ENCODE measurements at places on chromosomes 4 and X. TPM values are rescaled to one million over a fixed set of nuclear protein-coding genes. Genes with fewer than 3 reads are reported as not detected.
A peak's percentile ranks its signal among the peaks of the same experiment; 100 is the strongest.

GRCh38 chr4:186037692-186038658 is 31.0 kb upstream of the TLR3 start:
- DNase-seq, result peak; percentile 63

- no peak for DNase-seq
These were observed 666.8 kb upstream of the NDST4 start for GRCh38 chr4:115780268-115780667.

The WDR17 gene
- total RNA-seq, result 5.5 TPM

DNA sequence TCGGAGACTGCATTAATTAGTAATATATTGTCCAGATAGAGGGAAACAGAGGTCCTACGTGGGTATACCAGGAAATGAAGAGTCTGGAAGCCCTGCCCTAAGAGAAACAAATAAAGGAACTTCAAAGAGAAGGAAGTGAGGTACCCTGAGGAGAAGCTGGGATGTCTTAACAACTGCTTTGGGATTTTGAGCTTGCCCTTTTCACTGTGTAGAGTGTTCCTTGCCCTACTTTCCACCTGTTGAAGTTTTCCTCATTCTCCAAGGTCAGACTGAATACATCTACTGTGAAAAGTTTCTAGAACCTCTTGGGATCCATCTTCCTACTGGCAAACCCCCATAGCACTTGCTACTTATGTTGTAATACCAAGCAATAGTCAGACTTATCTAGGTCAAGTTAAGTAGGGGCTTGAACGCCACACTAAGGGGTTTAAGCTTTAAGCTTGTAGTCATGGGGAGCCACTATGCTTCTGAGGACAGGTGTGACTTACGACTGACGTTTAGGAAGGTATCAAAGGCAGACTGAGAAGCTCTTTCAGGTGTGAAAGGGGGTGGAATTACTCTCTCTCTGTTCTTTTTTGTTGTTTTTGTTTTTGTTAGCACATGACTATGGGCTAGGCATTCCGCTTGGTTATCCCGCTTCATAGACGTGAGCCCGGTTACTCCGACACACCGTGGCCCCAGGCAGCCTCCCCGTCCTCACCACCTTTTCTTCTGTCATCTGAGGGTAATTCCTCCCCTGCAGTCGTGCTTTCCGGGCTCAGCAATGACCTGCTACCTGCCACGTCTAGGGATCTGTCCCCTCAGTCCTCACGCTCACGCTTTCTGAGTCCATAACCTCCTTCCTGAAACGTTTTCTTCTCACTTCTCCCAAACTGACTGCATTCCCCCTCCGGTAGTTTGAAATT is 959 bp upstream of the REST start:
- no peak for DNase-seq

The TRIM60 gene
- not detected for total RNA-seq

DNA sequence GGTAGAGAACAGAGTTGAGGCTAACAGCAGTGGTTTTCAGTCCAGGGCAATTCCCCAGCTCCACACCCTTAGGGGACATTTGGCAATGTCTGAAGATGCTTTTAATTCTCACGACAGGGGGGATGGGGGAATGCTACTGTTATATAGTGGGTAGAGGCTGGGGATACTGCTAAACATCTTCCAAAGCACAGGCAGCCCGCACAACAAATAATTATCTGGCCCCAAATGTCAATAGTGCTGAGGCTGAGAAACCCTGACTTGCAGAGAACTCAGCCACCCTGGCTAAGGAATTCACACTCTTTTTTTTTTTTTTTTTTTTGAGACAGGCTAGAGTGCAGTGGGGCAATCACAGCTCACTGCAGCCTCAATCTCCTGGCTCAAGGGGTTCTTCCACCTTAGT is 60.6 kb downstream of the POLR2B start:
- no peak for DNase-seq

The HSD17B13 gene
- 0.31 TPM for total RNA-seq

DNA sequence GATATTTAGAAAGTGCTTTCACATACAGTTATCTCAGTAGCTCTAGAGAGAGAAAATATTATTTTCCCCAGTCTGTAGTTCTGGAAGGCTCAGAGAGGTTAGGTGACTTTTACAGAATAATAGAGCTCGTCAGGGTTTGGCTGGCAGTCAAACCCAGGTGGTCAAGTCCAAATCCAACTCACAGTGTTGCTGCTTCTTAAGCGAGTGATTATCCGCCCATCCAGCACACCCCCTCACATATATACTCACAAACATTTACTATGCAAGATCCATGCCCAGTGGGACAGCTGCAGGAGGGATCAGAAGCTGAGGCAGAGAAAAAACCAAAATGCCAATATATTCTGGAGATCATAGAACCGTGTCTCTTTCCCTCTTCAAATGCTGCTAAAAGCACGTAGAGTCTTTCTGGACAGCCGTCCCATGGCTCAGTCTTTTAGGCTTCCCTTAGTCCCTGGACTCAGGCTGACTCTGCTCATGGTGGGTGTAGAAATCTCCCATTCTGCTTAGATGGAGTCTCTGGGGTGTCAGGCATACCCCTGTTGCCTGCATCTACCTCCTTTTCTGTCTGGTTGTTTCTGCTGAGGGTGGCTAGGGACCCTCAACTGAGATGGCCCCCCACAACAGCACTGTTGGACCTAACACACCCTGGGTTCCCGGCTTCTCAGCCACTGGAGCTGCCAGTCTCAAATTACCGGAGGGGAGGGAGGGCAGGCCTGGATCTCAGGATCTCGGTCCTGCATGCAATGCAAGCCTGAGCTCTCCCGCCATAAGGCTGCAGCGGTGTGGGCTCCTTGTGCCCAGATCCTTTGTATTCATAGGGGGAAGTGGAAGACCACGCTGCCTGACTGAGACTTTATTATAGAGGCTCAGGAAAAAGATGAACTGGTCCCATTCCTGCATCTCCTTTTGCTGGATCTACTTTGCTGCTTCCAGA is at the start of gene CHRNA9:
Gene CHRNA9 (plus strand): TSS at position 743 of the 934 bp plus-strand sequence. CDS start 135 bp downstream, at position 878.
- no peak for DNase-seq

The DCAF8L2 gene
- total RNA-seq, result not detected

- no peak for DNase-seq
These were observed 123.7 kb downstream of the SPRY1 start for GRCh38 chr4:123520325-123520724.

The ATP7A gene
- total RNA-seq, result 27.1 TPM

DNA sequence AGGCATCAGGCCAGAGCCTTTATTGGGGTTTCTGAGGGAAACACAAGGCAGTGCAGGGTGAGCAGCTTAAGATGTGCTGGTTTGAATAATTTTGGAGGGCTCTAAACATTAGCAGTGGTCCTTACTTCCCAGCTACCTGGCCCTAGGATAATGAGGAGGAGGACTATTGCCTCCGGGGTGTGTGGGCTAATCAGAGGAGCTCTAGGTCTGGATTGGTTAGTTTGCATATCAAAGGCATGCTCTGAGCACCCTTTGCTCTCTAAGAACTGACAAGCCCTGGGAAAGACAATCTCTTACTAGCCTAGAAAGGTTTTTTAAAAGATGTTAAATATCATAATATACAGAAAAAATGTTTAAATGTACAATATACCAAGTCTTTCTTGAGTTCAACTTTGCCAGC is 58.4 kb downstream of the RXFP1 start:
- no peak for DNase-seq

GRCh38 chr4:122313006-122313646 is 65.7 kb upstream of the ADAD1 start:
- no peak for DNase-seq

- DNase-seq, result no peak
These were observed 91.5 kb upstream of the ZNF827 start for GRCh38 chr4:146029939-146030710.

The C4orf50 gene
- total RNA-seq, result 0.05 TPM

DNA sequence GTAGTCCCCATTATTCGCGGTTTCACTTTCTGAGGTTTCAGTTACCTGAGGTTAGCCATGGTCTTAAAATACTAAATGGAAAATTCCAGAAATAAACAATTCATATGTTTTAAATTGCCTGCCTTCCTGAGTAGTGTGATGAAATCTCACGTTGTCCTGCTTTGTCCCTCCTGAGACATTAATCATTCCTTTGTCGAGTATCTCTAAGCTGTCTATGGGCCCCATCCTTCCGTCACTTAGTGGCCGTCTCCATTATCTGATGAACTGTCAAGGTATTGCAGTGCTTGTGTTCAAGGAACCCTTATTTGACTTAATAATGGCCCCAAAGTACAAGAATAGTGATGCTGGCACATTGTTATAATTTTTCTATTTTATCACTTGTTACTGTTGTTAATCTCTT is 94.8 kb downstream of the ADGRL3 start:
- DNase-seq, result no peak

DNA sequence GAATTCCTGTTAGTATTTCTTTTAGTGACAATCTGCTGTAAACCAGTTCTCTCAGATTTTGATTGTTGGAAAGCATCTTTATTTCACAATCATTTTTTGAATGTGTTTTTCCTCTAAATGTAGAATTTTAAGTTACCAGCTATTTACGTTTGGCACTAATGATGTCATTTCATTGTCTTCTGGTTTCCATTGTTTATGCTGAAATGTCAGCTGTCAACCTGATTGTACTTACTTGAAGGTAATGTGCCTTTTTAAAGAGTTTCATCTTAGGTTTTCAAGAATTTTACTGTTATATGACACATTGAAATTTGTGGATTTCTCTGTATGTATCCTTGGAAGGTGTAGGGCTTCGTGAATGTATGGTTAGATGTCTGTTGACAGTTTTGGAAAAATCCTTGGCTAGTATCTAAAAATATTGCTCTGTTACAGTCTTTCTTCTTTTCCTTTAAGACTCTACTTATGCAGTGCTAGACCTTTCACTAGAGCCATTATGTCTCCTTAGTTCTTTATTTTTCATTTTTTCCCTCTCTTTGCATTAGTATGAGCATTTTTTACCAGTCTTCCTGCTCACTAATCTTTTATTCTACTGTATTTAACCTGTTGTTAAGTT is 30.4 kb downstream of the SMAD1 start:
- no peak for DNase-seq

The CITED1 gene
- total RNA-seq, result not detected

DNA sequence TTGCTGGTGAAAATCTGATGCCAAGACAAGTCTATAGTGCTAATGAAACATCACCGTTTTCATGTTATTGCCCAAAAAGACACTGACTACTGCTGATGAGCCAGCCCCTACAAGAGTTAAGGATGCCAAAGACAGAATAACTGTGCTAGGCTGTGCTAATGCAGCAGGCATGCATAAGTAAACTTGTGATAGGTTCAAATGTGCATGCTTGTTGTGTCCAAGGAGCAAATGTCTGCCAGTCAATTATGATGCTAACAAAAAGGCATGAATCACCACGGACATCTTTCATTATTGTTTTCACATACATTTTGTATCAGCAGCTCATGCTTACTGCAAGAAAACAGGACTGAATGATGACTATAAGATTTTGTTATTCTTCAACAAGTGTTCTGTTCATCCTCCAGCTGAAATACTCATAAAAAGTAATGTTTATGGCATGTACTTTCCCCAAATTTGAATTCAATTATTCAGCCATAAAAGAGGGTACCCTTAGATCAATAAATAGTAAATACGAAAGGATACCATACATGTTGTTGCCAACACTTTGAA is 306.9 kb upstream of the ARSJ start:
- DNase-seq, result no peak

- DNase-seq, result no peak
These were observed 794.2 kb upstream of the LCORL start for GRCh38 chr4:18815779-18816173.

DNA sequence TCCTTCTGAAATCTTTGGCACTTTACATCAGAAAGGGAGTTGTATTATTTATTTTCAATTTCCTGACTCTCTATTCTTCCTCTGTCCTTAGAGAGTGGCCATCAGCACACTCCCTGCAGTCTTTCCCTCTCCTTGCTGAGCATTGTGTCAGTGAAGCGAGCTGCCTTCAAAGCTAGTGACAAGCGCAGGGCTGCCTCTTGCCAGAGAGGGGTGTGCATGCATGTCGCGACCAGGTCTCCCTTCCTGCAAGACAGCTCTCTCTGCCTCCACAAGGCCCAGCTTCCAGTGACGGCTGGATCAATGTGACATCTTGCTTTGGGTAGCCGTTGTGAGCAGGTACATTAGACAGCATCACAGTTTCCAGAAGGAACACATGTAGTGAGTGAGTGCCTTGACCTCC is 810.9 kb upstream of the TENM3 start:
- no peak for DNase-seq

The MAGEA8 gene
- not detected for total RNA-seq

The HAND2 gene
- 0.21 TPM for total RNA-seq

GRCh38 chrX:78213331-78213730 is 73.9 kb upstream of the TAF9B start:
- DNase-seq, result no peak

GRCh38 chr4:38670939-38671591 is 7.1 kb downstream of the KLF3 start:
- DNase-seq, result no peak

DNA sequence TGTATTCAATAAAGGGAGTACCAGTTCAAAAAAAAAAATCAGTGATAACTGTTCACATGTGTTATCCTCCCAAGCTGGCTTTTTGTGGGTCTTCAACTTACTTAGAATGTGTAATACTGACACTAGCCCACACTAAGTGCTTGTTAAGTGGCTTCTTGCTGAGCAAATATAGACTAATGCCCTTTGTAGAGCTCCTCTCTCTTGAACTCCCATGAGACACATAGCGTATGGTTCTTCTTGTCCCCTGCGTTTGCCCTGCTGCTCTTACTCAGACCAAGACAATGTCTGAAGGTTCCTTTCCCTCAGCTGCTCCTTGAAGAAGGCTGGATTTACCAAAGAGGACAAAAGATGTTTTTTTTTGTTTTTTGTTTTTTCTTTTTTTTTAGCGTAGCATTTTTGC is 110.9 kb downstream of the FRAS1 start:
- DNase-seq, result no peak

The ATP10D gene
- total RNA-seq, result 35.7 TPM

The ETFDH gene
- total RNA-seq, result 32.7 TPM

The PPBP gene
- total RNA-seq, result not detected

GRCh38 chr4:6929339-6929811 is 19.7 kb downstream of the TBC1D14 start:
- no peak for DNase-seq

- no peak for DNase-seq
These were observed 48.3 kb downstream of the ATXN3L start for GRCh38 chrX:13271511-13271910.

The PLAC1 gene
- total RNA-seq, result 0.42 TPM

- DNase-seq, result no peak
These were observed 110.8 kb upstream of the H2AZ1 start for GRCh38 chr4:100060765-100061416.

The RAI2 gene
- total RNA-seq, result 28.0 TPM

The EDNRA gene
- 15.4 TPM for total RNA-seq

DNA sequence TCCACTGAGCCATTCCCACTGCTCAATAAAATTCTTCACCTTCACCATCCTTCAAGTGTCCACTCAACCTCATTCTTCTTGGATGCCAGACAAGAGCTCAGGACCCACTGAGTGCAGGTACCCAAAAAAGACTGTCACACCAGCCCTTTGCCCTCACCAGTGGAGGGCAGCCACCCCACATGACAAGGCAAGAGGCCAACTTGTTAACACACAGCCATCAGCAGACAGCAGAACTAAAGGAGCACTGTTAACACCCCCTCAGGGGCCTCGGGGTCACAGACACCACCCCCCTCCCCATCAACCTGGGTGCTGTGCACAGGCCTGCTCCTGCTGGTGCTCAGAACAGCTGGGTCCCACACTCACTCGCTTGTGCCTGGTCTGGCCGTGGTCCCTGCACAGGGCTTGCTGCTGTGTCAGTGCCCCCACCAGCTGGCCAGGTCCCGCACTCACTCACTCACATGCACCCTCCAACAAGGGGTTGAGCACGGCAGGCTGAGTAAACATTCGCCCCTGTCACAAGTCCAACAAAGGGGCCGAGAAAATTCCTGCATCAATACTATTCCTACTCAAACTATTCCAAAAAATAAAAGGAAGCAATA is 54.1 kb downstream of the ATRX start:
- no peak for DNase-seq

- DNase-seq, result no peak
These were observed 39.2 kb upstream of the HS3ST1 start for GRCh38 chr4:11467931-11468330.

Data from ureter (tissue), 1 donor.